Stimulated activated naive CD8-positive, alpha-beta T cell treated with anti-CD3 and anti-CD28 coated beads, Interleukin-15, Interleukin-2, amounts not matched to agents 100 U/mL and 50 U/mL, for 24 hours (primary cell): ENCODE measurements at places on chromosomes 6 and 20.

DNA sequence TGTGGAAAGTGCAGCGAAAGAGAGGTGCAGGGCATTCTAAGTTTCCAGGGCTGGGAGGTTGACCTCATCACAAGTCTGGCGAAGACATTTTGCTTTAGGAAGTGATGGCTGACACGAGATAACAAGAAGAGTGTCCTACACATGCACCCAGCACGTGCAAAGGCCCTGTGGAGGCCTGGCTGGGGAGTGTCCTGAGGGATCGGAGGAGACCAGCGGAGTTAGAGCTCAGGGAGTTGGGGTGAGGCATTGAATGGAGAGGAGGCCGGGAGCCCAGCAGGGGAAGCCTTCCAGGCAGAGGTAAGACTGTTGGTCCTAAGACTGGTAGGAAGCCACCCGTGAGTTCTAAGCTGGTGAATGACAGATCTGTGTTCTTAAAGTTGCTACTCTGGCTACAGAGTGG is 58.4 kb downstream of the PPP1R14C start:
- no peak for DNase-seq

GRCh38 chr6:129186988-129187387 is 304.1 kb downstream of the LAMA2 start:
- no peak for DNase-seq

DNA sequence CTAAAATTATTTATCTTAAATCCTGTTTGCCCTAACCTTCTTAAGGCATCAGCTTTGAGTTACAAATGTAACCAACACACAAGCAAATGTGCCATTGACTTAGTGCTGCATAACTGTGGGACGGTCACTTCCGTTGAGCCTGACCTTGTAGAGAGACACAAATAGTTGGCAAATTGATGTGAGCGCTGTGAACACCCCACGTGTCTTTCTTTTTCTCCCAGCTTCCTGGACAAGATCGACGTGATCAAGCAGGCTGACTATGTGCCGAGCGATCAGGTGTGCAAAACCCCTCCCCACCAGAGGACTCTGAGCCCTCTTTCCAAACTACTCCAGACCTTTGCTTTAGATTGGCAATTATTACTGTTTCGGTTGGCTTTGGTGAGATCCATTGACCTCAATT is 56.4 kb downstream of the GNAS start:
- DNase-seq = no peak

GRCh38 chr6:144304223-144304848 is 19.2 kb downstream of the UTRN start:
- no peak for DNase-seq

DNA sequence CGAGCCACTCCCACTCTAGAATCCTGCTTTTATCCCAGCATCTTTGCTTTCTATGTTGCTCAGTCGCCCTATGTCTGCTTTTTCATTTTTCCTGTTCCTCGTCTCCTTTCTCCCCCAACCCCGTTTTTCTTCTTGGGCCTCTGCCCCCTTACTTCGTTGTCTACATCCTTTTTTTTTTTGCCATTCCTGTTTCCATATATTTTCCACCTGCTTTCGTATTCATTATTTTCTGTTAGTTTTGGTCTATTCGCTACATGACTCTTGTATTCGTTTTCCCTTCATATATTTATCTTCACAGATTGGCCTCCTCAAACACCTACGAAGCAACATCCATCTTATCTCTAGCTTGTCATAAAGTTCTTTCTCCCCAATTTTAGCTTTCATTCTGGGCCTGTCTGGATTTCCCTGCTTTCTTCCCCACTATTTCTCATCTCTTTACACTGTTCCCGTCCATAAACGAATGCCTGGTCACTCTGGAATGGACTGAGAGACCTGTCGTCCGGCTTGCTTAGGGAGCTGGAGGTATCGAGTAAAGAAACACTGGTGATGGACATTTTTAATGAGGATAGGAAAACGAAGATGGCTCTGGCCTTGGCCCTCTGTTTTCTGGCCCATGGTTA is 915 bp downstream of the PRRC2A start:
- no peak for DNase-seq

DNA sequence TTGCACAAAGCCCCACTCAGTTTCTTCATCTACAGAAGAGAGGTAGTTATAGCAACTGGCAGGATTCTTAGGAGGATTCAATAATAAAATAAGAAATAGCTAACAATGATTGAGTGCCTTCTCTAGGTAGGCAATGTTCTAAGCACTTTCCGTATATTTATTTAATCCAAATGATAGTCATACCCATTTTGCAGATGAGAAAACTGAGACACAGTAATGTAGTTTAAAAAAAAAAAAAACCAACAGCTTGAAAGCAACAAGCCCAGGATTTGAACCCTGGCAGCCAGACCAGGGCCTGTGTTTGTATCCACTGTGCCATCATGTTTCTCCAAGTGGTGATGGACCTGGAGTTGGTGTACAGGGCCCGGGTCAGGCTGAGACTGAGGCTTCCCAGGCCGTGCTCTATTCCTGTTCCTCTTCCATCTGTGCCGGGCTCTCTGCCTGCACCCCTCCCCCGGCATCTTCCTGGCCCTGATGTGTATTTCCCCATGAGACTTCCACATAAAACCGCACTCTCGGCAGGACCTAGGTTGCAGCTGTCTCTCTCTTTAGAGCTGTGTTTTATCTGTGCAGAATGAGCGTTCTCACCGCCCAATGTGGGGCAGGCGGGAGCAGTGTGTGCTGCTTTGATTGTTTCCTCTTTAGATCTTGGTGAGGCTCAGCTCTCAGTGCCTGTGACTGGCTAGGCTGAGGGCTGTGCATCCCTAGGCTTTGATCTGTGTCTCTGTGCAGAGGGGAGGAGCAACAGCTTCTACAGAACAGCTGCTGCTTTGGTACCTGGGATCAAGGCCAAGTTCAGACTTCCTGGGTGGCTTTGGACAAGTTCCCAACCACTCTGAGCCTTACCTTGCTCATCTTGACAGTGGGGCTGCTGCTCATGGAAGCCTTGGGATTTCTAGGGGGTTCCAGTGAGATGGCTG is 49.5 kb downstream of the TOX2 start:
- DNase-seq = no peak

GRCh38 chr20:1177680-1178079 is 7.1 kb downstream of the TMEM74B start:
- DNase-seq = no peak

DNA sequence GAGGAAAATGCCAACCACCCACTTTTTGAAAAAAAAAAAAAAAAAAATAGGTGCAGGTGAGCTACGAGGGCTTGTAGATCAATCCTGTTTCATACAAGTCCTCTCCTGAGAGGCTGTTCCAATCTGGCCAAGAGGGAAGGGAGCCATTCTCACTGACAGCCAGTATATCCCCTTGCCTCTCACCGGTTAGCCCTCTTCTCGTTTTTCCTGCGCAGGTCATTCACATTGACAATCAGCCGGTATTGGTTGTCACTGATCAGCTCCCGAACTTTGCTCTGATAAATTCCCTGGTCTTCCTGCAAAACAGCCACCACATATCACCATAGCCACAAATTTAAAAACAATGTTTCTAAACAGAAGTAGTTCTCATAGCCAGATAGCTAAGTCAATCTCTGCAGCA is 1.4 kb downstream of the MCM3 start:
- no peak for DNase-seq

DNA sequence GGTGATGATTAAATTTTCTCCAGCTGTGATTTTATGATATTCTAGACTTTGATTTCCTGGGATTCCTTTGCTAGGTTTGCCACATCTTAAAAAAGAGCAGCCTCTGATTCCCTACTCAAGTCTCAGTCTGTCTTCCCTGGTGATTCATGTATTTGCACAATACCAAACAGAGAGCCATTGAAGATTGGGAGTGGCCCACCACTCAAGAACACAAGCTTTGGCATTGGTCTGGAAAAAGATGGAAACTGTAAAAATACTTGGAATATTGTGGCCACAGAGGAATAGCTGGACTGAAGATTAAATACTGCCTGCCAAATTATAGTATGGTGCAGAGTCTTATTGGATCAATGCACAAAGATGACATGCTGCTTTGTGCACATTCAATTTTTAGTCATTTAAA is 32.9 kb downstream of the PTCHD4 start:
- no peak for DNase-seq

GRCh38 chr6:138590796-138591709 is 91.8 kb upstream of the NHSL1 start:
- DNase-seq = peak; percentile 49

- DNase-seq = no peak
Measured at GRCh38 chr6:6390849-6391602, 70.6 kb upstream of the F13A1 start.

DNA sequence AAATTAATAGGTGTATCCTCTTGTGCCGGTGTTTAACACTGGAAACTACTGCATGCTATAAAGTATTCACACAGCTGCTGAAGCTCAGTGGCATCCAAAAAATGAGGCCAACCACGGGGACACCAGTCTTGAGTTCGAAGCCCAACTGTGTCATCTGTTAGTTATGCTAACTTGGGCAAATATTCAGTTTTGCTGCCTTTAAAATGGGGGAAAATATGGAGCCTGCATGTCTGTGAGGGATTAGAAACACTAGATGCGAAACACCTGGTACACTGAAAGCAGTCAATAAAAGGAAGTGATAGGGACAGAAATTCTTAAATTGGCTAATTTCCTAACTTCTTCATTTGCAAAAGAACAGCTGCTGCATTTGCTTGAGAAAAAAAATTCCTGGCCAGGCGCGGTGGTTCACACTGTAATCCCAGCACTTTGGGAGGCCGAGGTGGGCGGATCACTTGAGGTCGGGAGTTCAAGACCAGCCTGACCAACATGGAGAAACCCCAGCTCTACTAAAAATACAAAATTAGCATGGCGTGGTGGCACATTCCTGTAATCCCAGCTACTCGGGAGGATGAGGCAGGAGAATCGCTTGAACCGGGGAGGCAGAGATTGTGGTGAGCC is 36.6 kb upstream of the MLIP start:
- DNase-seq = no peak

- no peak for DNase-seq
Measured at GRCh38 chr6:107479089-107479690, 10.7 kb upstream of the SOBP start.

DNA sequence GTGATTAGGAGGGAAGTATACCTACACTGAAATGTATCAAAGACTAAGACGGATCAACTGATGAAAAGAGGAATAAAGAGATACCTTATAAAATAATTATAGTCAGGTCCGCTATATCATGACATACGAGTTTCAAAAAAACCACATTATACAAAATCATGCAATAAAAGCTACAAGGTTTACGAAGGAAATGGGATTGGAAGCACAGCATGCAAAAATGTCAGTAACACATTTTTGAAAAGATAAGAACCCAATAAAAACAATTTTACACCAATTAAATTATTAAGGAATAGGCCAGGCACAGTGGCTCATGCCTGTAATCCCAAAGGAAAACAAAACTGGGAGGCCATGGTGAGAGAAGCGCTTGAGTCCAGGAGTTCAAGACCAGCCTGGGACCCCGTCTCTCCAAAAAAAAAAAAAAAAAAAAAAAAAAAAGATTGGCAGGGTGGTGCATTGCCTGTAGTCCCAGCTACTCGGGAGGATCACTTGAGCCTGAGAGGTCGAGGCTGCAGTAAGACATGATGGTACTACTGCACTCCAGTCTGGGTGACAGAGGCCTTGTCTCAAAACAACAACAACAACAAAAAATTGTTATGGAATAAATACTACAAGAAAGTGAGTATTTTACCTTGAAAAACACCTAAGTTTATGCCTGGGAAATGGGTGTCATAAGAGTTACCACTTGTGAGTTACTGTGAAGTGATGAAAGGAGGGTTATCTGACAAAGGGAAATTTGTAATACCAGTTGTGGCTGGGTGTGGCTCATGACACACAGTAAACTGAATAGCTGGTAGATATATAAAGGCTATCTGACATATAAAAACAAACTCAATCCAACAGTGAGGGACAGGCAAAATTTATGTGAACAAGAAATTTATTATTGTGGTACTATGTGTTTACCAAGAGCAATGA is 45.2 kb downstream of the RANBP9 start:
- no peak for DNase-seq

DNA sequence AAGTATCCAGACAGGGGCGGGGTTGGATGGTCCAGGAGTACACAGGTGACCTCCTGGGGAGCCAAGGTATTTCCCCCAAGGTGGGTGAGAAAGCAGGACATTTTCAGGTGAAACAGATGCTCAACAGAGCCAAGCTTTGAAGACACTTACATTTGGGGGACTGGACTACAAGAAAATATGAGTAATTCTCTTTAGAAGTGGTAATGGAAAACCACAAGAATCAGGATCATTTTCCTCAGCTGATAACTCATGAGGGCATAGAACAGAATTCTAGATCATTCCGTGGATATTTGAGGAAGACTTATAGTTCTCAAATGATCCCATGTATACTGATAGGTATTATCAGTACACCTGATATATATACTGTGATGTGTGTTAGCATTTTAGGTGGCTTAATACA is 89.9 kb downstream of the UST start:
- no peak for DNase-seq

GRCh38 chr6:1654054-1654453 is 44.3 kb downstream of the FOXC1 start:
- no peak for DNase-seq

DNA sequence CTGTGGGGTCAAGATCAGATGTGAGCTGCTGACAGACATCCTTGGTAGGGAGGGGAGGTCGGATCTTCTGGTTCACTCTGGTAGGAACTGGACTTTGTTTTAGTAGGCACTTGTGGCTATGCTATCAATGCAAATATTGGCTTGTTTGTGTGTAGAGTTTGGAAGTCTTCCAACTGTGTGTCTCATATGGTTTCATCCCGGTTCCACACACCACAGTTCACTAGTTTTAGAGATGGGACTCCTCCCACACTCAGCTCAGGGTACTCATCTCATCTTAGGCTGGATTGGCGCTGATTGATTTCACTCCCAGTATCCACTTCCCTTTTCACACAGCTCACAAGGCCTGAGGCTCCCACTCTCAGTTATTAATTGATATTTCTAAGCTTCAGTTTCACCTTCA is 161.3 kb downstream of the THBS2 start:
- DNase-seq = no peak

- no peak for DNase-seq
Measured at GRCh38 chr6:169169375-169169774, 84.3 kb downstream of the THBS2 start.

- no peak for DNase-seq
Measured at GRCh38 chr6:155523821-155524651, 68.4 kb upstream of the NOX3 start.

DNA sequence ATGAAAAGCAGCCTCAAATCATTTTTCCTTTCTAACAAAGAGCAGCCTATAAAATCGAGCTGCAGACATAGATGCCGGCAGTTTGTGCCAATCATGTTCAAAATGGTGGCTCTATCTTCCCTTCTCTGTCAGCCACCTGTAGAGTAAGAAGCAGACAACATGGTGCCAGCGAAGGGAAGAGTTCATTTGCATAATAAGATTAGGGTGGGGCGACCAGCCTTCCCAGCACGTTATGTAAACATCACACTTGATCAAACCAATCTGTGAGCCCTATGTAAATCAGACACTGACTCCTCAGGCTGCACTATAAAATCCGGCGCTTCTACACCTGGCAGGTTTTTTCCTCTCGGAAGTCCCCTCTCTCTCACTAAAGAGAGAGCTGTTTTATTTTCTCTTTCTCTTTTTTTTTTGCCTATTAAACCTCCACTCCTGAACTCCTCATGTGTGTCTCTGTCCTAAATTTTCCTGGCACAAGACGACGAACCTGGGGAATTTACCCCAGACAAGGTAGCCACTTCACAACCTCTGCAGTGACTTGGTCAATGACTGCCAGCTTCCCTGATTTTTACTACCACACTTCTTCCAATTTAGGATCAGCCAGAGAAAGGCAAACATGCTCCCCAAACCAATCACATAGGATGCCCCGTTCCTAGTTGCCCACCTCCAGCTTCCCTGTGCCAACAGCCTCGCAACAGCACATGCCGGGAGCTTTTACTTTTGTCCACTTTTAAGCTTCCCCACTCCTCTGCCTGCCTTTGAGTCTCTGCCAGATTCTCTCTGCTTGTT is 12.9 kb downstream of the TPMT start:
- DNase-seq = no peak

- DNase-seq = no peak
Measured at GRCh38 chr20:4261333-4262284, 246.3 kb upstream of the RNF24 start.
